ENCODE measurements at places on chromosomes 3 and 15.

DNA sequence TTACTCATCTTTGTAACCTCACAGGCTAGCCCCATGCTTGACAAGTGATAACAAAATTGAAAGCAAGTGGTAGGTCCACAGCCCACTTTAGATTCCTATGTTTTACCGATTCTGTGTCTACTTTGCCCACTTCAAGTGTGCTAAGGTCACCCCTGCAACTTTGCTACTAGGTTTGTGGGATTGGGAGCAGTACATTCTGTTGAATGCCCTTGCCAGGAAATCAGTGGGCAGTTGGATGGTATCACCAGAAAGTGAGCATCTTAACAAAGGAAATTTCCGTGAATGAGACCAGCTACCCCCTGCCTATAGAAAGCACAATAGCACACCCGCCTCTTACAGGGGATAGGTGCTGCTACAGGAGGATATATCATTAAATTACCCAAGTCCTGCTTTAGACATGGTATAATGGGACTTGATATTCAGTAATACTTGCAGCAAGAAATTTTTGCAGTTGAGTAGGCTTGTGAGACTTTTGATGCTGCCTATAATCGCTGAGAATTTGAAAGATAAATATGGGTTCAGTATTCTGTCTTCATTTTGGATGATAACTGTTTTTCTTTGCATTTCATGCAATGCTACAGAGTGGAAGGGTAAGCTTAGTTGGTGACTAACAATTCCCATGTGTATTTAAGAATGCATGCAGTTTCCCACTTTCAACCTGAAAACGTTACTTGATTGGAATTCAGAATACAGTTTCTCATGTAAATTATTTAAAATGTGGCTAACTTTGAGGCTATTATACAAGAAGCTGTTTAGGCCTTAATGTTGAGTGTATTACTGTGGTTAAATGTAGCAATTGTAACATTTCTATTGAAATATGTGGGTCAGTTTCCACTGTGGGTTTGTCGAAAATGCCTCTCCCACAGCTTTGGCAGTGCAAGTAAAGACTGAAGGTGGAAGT, 9.5 kb downstream of the EBLN2 start:
- no peak for DNase-seq

DNA sequence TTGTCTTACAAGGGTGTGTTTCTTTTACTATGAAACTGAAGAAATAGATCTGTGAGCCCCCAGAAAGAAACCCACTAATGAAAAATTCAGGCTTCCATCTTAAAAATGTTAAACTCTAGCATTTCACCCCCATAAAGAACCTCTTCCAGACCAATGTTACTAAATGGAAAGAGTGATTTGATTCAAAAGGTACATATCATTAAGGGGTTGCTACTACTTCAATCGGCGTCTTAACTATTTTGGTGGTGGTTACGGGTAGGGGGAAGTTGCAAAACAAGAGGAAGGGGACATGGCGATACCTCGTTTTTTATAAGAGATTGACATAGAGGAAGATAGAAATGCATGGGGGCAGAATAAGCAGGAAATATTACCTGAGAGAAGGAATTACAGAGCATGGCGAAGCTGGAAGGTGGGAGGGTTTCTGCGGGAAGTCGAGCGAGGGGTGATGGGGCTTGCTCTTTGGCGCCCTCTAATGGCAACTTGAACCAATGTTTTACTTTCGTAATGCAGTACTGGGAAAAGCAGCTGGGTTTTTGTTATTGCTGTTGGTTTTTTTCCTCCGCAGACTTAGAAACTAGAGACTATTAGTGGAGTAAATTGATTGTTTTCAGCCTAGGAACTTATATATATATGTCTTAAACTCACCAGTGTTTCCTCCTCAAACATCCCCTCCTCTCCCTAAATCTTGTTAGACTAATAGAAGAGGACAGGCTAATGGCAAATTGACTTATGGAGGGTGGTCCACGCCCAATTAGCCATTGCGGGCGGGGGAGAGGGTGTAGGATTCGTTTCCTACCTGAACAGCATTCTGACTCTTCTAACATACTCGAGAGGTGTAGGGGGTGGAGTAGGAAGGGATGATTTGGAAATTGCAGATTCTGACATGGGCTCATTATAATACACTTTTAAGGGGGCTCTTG, 11.3 kb upstream of the SOX2 start:
- DNase-seq = peak; percentile 85

GRCh38 chr3:62570888-62571287, 197.5 kb upstream of the FEZF2 start:
- DNase-seq = no peak

DNA sequence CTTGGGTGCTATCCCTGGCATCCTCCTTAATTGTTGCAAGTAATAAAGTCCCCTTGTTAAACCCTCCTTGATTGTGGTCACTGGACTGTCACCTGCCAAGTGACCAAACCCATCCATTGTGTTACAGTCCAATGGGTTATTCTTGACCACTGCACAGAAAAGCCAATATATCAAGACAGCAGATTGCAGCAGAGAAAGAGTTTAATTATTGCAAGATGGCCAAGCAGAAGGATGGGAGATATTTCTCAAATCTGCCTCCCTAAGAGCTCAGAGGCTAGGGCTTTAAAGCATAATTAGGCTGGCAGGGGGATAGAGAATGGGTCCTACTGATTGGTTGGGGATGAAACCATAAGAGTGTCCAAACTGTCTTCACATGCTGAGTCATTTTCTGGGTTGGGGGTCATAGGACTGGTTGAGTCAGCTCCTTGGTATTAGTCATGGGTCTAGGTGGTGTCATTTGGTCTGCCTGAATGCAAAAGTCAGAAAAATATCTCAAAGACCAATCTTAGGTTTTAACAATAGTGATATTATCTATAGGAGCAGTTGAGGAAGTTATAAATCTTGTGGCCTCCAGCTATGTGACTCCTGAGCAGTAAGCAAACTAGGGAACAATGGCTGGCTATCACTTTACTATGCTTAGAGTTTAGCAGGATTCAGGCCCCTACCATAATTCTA, 19.1 kb upstream of the XYLB start:
- peak; percentile 79 for DNase-seq

- DNase-seq = no peak
These were observed 692.8 kb downstream of the AGBL1 start for GRCh38 chr15:86772369-86773059.

GRCh38 chr15:29678504-29679034, 143.7 kb downstream of the TJP1 start:
- DNase-seq = no peak

DNA sequence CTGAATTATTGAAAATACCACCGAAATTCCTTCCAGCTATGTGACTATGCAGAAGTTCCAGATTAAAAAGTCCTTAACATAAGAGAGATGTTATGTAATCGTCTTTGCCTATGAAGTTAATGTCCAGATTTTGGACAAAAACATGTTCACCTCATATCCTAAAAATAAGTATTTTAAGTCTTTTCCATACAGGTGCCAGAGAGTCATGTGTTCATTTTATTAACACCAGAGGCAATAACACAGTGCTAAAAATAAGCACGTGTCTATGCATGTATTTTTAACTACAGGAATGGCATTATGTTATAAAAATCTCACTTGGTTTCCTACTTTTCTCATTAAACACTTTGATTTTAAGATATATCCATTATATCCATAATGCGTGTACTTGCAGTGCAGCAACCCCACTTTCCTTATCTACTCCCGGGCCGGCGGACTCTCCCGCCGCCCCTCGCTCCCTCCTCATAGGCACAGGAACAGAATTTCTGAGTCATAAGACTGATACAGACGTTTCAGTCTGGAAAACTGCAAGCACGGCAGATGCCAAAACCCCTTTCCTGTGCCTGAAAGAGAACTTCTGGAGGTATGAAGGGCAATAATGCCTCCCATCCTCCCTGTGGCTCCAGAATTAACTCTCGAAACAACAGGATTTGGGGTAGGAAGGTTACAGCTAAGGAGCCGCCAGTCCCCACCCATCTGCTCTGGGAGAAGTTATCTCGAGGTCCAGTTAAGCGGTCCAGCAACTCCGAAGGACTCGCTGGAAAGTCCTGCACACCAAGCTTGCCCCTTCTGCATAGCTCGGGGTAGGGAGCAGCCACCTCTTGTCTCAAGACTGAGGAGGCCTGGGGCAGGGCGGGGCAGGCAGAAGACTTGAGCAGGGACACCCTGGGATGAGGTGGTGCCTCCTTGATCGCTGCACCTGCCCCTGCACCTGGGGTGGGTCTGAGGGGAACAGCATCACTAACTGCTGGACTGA, 22.3 kb upstream of the PSTPIP1 start:
- DNase-seq = no peak

DNA sequence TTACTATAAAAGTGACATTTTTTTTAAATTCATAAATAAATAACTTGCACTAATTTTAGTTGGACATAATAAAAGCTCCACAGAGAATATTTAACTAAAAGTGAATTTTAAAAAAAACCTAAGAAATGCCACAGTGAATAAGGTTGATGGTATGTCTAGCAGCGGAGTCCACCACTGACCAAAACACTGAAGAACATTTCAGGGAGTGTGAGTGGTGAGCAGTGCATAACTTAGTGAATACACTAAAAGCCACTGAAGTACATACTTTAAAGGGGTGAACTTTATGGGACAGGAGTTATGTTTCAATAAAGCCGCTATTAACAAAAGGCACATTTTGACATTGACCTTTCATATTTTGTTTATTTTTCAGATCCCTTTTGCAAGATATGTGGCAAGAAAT, 32.3 kb downstream of the SRP14 start:
- DNase-seq = no peak

GRCh38 chr3:170522201-170522600, 63.7 kb downstream of the SLC7A14 start:
- DNase-seq = no peak

DNA sequence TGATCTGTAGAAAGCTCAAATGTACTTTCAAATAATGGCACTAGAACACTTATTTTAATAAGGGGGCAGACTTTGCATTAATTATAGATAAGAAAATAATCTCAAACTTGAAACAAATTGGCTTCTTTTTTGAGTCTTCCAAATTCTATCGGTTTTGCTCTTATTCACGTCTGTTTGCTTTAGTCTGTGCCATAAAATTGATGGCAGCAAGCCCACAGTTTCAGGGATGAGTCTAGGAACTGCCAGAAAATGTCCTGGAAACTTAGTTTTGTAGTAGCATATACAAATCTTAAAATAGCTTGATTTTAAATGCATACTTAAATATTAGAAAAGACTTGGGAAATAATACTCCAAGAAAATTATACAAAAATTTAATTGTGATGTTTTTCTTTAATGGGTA, 39.7 kb downstream of the BCHE start:
- DNase-seq = no peak

- DNase-seq = no peak
These were observed 125.6 kb upstream of the MCTP2 start for GRCh38 chr15:94105760-94106159.

DNA sequence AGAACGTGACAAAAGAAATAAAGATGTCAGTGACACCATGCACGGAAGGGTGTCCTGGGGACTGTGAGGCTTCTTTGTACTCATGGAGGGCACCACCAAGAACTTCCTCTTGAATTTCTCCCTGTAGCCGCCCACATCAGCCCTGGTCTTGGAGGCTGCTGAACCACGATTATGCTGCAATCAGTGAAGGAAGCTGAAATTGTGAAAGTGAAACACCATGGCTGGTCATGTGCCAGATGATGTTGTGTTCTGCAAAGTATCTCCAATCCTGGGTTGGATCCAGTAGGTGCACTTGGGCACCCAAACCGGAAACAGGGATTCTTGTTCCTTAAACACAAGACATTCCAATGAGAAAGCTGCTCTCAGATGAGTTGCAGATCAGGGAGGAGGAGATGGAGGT, 104.4 kb upstream of the GOLGA6L6 start:
- DNase-seq = no peak

GRCh38 chr3:120561251-120562045, 34.7 kb upstream of the NDUFB4 start:
- DNase-seq = peak; percentile 65

DNA sequence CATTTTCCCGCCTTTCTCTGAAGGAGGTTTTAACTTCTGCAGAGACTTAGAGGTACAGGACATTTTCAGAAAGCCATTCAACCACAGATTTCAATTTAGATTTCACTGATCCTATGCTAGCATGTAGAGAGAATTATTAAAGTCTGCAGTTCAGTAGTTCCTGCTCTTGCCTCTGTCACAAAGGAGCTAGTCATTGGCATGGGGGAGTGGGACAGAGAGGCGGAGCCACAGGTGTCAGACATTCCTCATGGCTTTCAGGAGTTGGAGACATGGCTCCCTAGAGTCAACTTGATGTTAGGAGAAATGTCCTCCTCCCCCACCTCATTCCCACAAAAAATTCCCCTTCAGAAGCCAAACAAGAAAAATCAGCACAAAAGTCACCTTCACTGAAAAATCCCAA, 66.0 kb upstream of the SIAH2 start:
- DNase-seq = no peak

DNA sequence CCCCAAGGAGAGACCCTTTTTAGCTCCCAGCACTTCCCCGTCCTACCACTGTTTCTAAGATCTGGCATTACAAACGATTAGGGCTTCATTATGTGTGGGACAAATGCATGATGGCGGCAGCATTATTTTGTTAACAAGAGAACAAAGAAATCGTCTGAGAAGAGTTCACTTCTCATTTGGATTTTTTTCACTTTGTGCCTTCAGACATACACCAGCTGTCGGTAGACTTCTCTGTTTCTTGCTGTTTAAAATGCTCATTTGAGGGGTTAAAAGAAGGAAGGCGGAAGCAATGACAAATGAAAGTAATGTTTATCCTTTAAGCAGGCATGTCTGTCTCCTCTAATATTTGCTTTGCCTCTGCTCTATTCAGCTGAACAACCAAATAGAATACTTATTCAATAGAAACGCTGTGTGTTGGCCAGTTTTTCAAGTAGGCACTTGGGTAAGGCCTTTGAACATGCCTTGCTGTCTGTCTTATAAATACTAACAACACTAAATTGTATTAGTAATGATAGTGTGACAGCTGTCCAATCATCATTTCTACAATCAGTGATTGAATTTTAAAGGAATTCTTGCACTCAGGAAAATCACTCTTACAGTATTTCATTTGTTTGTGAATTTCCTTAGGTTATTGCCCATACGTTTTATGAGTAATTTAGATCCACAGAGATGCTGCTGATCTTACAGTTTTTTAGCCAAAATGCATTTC, 382.4 kb downstream of the IL5RA start:
- DNase-seq = no peak

DNA sequence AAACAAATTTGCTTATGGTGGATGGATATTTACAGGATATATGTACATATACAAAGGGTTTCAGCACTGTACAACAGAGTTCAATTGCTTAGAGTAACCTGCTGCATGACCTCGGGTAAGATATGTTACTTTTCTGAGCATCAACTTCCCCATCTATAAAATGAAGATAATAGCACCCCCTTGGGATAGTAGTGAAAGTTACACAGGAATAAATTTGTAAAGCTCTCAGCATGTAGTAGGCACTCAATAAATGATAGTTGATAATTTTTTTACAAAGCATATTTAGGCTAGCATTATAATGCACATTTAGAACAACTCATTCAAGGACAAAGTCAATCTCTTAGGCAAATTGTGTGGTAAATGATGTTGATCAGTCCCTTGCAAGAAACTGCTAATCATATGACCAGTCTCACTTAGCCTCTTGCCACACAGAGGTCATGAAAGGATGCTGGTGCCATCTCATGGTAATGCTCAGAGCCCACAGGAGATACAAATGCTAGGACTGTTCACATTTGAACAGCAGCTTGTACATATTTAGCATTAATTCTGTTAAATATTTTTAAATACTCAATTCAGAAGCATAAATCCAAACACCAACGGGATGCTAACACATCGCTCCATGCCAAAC, 123.9 kb downstream of the MAGI1 start:
- peak; percentile 2 for DNase-seq
